Spleen (tissue), 13 donors: ENCODE measurements at places on chromosomes 11 and 22.

DNA sequence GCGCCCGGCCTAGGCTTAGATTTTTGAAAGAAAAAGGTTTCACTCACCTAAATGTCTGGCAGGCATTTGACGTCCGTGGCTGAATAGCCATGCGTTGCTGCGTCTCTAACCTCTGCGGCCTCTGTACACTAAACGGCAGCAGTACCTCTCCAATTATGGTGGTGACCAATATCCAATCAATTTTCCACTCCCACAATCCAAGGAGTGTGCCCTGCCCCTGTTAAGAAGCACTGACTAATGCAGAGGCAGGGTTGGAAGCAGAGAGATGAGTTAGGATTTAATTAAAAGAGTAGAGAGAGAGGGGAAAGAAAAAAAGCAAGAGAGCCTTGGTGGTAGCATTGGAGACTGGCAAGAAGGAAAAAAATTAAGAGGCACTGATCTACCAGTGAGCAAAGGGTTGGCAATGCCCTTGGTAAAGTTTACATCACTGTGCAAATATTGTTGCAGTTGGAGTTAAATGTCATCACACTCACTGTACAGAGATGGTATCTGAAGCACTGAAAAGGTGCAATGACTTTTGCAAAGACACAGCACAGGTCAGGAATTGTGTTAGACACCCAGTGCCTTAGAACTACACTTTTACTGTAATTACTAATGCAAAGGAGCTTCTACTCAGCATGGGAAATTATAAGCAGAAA, 526.7 kb downstream of the NTM start:
- H3K36me3 ChIP-seq: no peaks in the 10 kb centered on the region
- no peaks in the 10 kb centered on the region for H3K27me3 ChIP-seq
- no peak overlapping the region for H3K4me3 ChIP-seq
- no peak for DNase-seq

DNA sequence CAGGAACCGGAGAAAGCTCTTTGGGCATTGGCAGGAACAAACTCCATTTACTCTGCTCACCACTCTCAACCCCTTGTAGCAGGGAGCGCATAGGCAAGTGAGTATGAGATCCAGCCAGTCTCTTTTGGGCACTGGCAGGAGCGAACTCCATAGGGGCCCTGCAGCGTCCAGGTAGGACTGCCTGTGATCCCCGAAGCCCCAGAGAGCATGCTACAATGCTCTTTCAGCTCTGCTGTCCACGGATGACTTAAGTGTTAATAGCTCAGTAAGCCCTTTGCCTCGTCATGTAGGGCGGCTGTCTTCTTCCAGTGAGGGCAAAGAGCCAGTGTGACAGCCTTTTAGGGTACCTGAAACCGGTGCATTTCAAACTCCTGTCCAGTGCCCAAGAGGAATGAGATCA, 1525.6 kb upstream of the RAG2 start:
- H3K4me3 ChIP-seq: no peak overlapping the region
- no peaks in the 10 kb centered on the region for H3K27me3 ChIP-seq
- DNase-seq: no peak
- no peaks in the 10 kb centered on the region for H3K36me3 ChIP-seq
- no peaks in the 10 kb centered on the region for H3K4me1 ChIP-seq
- H3K27ac ChIP-seq: no peak overlapping the region

GRCh38 chr11:74204701-74205100, 33.6 kb downstream of the PPME1 start:
- no peak overlapping the region for H3K27ac ChIP-seq
- no peak for DNase-seq
- H3K27me3 ChIP-seq: no peaks in the 10 kb centered on the region
- no peaks in the 10 kb centered on the region for H3K4me1 ChIP-seq
- H3K36me3 ChIP-seq: peaks cover 7% of the 10 kb centered on the region

DNA sequence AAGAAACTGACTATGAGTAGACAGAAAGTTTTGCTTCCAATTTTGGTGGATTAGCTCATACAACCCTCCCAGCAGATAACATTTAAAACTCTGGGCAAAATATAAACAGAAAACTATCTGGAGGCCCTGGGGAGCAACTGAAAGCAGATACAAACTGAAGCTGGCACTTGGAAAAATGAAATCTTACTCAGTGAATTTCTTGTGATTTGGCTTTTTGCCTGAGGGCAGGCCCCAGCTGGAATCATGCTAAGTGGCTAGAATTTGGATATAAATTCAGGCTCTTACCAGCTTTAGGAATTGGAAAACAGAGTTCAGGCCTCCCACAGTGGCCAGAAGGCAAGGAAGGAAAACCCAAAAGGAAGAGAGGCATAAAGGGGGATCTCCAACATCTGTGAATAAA, 85.8 kb downstream of the EFCAB6 start:
- no peak overlapping the region for H3K4me3 ChIP-seq
- DNase-seq: no peak
- H3K27me3 ChIP-seq: no peaks in the 10 kb centered on the region
- no peaks in the 10 kb centered on the region for H3K36me3 ChIP-seq
- H3K4me1 ChIP-seq: no peaks in the 10 kb centered on the region

GRCh38 chr11:128493570-128493965, 93.8 kb downstream of the ETS1 start:
- H3K4me3 ChIP-seq: no peak overlapping the region
- peaks cover 3% of the 10 kb centered on the region for H3K36me3 ChIP-seq
- H3K27me3 ChIP-seq: no peaks in the 10 kb centered on the region
- peak overlapping the region; percentile 99 for H3K27ac ChIP-seq

DNA sequence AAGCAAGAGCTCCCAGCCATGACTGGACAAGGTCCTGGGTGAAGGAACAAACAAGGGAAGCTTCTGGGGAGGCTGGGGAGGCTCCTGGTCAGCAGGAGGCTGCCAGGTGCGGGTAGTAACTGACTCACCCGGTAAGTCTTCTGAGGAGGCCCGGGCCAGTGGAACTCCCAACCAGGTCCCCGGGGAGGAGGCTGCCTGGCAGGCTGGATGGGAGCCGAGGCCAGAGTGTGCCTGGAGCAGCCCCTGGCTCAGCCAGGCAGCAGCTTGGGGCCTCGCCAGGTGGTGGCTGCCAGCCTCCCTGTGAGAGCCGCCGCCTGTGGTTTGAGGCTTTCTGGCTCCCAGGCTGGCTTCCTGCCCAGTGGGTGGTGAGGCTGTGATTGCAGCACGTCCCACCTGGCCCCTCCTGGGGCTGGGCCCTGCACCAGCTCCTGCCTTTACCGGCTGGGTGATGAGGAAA, 46.2 kb downstream of the IGF2 start:
- peaks cover 20% of the 10 kb centered on the region for H3K4me1 ChIP-seq
- no peaks in the 10 kb centered on the region for H3K27me3 ChIP-seq
- H3K4me3 ChIP-seq: no peak overlapping the region
- peak; percentile 74 for DNase-seq

DNA sequence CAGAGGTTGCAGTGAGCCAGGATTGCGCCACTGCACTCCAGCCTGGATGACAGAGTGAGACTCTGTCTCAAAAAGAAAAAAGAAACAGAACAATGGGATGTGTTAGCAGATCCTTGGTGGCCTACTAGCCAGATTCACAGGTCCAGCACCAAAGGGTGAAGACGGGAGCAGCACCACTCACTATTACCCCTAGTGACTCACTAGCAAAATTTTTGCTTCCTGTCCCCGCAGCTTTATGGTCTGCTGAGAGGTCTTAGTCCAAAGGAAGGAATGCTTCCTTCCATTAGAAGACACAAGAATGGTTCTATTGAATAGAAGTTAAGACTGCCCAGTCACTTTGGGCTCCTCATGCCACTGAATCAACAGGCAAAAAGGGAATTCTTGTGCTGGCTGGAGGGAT, 35.9 kb upstream of the NUP50 start:
- H3K27me3 ChIP-seq: no peaks in the 10 kb centered on the region
- peaks cover 13% of the 10 kb centered on the region for H3K36me3 ChIP-seq
- no peak overlapping the region for H3K27ac ChIP-seq
- H3K4me1 ChIP-seq: peaks cover 8% of the 10 kb centered on the region
- H3K4me3 ChIP-seq: no peak overlapping the region

- DNase-seq: no peak
- no peak overlapping the region for H3K4me3 ChIP-seq
- no peaks in the 10 kb centered on the region for H3K27me3 ChIP-seq
Measured at GRCh38 chr11:73655686-73656085, 9.3 kb downstream of the PLEKHB1 start.

DNA sequence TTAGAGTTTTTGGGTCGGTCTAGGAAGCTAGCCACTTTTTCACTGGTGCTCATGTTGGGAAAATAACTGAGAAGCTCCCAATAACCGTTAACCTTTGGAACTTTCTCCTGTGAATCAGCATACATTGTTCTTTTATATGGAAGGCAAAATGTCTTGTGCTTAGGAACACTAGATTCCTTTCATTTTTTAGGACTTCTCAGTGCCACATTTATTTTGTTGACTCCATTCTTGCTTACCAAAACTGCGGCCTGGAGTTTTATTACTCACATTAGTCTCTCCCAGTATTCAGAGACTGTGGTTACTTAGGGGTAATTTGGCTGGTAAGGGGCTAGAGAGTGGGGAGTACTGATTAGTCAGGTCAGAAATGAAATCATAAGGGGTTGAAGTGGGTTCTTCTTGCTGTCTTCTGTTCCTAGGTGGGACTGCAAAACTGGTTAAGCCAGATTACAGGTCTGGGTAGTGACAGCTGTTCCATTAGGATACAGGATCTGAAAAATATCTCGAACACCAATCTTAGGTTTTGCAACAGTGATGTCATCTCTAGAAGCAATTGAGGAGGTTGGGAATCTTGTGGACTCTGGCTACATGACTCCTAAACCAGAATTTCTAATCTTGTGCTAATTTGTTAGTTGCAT, 631.4 kb upstream of the LUZP2 start:
- no peak overlapping the region for H3K4me3 ChIP-seq
- no peak for DNase-seq
- no peaks in the 10 kb centered on the region for H3K4me1 ChIP-seq
- no peak overlapping the region for H3K27ac ChIP-seq

DNA sequence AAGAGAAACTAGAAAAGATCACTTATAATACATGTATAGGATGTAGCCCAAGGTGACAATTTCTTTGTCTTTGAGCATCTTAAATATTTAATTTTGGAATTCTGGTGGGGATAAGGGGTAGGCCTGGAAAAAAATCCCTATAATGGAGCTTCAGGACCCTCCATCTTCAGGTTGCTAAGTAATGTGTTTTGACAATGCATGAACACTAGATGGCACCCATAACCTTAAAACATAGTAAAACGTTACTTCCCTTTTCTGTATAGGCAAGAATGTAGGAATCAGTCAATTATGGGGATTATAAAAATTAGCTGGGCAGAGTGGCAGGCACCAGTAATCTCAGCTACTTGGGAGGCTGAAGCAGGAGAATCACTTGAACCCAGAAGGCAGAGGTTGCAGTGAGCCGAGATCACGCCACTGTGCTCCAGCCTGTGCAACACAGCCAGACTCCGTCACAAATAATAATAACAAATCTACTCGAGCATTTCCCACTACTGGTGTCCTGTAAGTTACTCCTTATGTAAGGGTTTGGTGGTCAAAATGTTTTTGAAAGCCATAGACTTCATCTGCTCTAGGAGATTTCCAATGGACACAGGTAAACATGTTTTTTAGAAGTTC, 541.9 kb upstream of the CCDC90B start:
- no peaks in the 10 kb centered on the region for H3K36me3 ChIP-seq
- H3K4me1 ChIP-seq: no peaks in the 10 kb centered on the region
- H3K4me3 ChIP-seq: no peak overlapping the region
- no peaks in the 10 kb centered on the region for H3K27me3 ChIP-seq
- DNase-seq: no peak

DNA sequence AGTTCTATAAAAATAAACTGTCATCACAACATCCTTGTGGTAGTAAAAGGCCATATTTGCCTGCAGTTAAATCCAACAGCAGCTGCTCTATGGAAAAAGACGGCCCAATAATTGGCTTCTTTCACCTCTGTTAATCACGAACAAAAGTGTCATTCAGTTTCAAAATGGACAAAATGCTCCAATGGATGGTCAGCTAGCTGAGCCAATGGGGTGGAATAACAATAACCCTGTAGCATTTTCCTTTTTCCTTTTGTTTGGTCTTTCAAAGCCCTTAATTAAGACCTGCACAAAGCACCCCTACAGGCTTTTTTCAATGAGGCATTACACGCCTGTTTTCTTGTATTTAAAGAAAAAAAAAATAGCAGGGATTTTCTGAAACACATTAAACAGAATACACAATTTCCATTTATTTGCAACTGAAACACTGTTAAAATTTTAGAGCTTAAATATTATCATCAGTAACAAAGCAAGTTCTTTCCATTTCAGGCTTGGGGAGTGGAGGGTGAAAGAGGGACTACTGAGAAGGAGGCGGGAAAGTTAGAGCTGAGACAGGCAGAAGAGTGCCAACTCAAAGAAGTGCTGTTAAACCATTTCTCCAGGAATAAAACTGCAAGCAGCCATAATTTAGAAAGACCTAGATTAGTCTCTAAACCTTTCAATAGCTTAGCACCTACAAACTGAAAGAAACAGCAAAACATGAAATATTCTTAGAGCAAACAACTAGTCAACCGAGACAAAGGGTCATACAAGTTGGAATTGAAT, 28.7 kb downstream of the LGR4 start:
- H3K27ac ChIP-seq: no peak overlapping the region
- H3K4me1 ChIP-seq: no peaks in the 10 kb centered on the region
- H3K4me3 ChIP-seq: no peak overlapping the region
- no peak for DNase-seq

DNA sequence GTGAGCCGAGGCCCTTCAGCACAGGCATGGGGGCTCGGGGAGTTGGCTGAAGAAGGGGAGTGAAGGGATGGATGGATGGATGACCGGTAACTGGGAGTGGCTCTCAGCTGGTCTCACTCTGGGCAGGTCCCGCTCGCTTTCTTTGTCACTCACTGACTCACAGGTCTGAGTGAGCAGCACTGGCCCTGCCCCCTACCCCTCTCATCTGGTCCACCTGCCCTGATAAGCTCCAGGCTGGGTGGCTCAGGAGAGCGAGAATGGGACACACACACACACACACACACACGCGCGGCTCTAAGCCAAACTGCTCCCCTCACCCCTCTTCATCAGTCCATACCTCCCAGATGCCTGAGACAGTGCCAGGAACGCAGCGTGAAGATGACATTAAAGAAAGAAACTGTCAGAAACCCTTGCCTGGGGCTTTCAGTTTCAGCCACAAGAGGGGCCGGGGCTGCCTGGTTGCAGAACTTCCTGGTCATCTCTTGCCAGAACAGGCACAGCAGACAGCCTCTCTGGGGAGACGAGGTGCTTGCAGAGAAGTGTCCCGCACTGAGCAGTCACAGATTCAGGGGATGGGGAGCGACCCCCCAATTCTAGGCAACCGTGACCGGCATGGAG, 16.5 kb upstream of the SHISAL1 start:
- no peak overlapping the region for H3K27ac ChIP-seq
- no peaks in the 10 kb centered on the region for H3K36me3 ChIP-seq
- peaks cover 29% of the 10 kb centered on the region for H3K27me3 ChIP-seq
- no peak for DNase-seq
- peaks cover 41% of the 10 kb centered on the region for H3K4me1 ChIP-seq
- H3K4me3 ChIP-seq: no peak overlapping the region
